NCI-H187 (cell line): ENCODE measurements at places on chromosomes 7 and 10.

DNA sequence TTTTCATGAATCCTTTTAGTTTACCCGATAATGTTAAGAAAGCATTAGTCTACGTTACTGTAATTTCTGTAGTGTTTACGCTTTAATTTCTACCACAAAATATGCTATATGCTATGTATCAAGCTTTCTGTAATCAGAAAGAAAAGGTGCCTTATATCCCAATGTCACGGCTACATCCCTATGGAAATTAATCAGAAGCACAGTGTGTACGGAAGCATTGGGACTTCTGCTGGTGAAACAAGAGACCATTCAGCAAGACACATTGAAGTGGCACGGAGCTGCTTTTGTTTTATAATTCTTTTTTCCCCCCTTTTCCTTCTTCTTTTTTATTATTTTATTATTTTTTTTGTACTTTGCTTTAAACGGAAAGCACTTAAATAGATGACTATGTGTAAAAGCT lies 31.2 kb upstream of the SH2B2 start:
- DNase-seq = no peak

GRCh38 chr7:41648501-41648900 lies 54.4 kb downstream of the INHBA start:
- no peak for DNase-seq

DNA sequence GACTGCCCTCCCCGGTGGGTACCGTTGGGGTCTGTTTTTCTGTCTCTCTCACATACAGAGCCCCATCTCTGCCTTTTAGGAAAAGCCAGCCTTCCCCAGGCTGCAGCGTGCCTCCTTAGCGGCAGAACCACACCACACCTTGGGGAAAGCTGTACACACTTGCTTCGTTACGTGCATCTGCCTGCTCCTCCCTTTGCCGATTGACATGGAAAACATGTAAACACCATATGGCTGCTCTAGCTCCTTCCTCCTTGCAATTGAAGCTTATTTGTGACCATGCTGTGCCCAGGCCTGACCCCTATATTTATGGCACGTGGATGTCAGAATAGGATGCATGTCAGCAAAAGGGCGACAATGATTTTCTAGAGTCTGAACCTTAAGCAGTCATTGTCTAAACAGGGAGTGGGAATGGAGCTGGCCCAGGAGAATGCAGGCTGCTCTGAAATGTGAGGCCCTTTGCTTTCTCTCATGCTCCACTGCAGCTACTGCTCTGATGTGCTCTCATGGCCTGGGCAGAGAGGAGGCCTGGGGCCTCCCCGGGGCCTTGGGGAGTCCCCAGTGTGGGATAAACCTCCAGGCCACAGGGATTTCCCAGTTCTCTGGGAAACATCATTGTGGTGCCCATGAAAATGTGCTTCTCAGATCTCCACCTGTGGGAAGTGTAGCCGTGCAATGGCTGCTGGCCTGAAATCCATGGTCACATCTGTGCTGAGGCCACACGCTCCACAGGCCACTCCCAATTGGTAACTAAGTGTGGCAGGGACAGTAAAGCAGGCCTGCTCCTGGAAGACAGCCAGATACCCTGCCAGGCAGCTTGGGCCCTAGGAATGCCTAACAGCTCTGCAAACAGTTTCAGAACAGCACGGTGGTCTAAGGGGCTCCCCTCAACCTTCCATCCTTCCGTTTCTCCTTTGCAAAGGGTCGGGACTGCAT lies 18.6 kb downstream of the PDE6C start:
- DNase-seq = no peak

DNA sequence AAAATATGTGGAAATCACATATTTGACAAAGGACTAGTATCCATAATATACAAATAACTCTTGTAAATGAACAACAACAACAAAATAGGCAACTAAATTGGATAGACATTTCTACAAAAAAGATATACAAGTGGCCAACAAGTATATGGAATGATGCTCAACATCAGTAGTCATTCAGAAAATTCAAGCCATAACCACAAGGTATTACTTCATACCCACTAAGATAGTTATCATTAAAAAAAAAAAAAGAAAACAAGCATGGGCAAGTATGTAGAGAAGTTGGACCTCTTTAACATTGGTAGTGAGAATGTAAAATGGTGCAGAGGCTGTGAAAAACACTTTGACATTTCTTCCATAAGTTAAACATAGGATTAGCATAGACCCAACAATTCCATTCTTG lies 80.8 kb downstream of the CYP26A1 start:
- no peak for DNase-seq

- DNase-seq = no peak
Observed at GRCh38 chr10:90741926-90742565, 115.8 kb downstream of the HTR7 start.

DNA sequence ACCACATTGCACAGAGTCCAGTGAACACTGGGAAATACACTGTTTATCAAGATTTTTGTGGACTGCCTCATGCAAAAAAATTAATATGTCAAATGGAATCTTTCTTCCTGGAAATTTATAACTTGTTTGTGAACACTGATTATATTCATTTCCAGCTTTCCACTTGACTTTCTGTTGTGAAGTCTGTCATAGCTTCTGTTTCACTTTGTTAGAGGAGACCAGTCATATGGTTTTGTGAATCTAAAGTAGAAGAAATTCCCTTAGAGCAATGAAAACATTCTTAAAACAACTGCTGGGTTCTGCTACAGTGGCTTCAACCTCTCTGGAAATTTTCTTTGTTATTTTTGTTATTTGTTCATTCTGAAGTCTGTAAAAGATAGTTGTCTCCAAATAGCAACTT lies 349.5 kb upstream of the NFE2L3 start:
- DNase-seq = no peak

- DNase-seq = no peak
Observed at GRCh38 chr10:5040781-5041470, 37.3 kb upstream of the AKR1C2 start.

DNA sequence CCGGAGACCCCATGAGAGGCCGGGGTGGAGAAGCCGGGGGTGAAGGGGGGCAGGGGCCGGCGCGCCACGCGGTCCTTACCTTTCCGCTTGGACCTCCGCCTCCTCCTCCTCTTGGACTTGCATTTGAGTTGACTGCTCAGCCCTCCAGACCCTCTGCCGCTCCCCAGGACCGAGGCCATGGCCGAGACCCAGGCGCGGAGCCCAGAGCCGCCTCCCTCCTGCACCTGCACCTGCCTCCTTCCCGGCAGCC lies 428 bp downstream of the ADARB2 start:
- no peak for DNase-seq

DNA sequence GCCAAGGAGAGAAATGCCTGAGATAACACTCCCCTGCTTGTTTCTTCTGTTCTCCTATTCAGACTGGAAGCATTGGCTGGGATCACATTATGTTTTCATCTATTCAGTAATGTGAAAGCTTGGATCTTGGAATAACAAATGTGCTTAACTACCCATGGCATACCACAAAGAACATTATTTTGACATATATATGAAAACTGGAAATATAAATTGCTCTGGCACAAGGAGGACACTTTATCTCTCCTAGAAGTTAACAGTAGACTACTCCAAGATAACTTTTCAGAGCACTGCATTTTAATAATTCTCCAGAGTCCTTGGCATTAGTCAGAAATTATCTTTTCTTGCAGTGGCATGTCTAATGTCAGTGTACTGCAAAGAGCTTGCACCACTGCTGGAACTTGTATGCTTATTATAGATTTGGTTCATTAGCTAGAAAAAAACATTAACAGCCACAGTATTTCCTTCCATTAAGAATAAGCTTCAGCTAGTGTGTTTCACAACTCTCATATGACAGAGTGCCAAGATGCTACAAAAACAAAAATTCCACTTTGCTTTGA lies 169.3 kb upstream of the LRRN3 start:
- DNase-seq = no peak

- DNase-seq = no peak
Observed at GRCh38 chr7:4951903-4952636, 6.9 kb downstream of the MMD2 start.

- no peak for DNase-seq
Observed at GRCh38 chr10:100750291-100751210, 5.2 kb downstream of the PAX2 start.

GRCh38 chr7:1192171-1192676 lies 32.2 kb upstream of the ZFAND2A start:
- no peak for DNase-seq

DNA sequence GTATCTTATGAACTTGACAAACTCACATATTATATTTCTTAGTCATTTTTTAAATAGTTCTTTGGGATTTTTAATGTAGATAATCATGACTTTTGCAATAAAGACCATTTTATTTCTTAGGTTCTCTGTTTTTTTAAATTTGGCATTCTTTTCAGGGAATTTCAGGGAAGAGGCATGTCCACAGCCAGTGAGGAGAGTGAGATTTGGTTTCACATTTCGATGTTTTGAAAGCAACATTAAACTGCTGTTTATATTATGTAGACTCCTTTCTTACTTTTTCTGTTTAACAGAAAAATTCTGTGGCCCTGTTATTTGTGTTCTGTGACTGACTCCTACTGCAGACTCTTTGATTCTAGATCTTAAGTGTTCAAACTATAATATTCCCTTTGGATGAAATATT lies 153.7 kb downstream of the FAM107B start:
- no peak for DNase-seq

- DNase-seq = no peak
Observed at GRCh38 chr7:80671744-80672143, 33.3 kb downstream of the CD36 start.

- DNase-seq = no peak
Observed at GRCh38 chr7:11430112-11430511, 401.9 kb downstream of the THSD7A start.

DNA sequence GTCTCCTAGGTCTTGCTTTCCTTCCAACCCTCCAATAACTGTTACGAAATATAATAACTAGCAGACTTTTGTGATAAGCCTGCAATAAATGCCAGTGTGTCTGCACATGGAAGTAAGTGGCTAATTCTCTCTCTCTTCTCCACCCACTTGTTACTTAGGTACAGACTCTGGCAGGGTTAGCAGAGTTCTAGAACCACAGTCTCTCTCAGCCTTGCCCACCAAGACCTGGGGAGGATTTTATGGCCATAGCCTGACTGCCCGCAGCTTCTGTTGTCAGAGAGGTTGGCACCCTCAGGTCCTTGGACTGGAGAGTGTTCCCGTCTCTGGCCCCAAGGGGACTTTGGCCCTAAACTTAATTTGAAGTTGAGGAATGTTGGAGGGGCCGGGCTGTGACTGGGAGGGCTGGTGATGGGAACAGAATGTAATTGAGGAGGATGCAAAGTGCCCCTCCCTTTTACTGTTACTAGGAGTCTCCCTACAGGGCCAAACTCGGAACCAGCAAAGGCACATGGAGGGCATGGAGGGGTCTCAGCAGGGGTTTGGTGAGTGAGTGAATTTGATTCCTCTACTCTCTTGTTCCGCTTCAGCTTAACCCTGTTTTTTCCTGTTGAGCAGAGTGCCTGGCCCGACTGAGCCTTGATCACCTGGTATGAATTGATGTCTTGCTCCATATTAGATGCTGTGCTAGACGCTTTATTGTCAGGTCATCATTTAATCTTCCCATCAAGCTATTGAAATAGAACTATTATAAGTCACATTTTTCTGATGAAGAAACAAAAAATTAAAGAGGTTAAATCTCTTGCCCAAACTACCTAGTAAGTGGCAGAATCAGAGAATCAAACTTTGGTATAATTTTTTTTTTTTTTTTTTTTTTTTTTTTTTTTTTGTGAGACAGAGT lies 37.0 kb upstream of the LCOR start:
- no peak for DNase-seq

- DNase-seq = no peak
Observed at GRCh38 chr7:149729586-149729982, 43.8 kb downstream of the ZNF467 start.

DNA sequence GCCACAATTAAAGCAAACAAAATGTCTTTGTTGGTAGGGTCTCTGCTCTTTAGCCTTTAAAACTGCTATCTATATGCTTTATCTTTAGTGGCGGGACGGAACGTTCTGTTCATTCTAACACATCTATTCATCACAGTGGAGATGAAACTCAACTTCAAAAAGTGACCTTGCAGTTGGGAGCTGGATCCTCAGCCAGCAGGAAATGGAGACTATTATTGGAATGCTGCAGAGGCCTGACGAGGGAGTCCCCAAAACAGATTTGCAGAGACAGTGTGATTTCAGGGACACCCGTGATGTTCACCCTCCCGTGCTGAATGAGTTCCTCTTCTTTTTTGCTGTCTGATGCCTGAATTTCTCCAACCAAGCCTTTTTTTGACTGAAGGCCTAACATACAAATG lies 306.0 kb upstream of the SHH start:
- DNase-seq = no peak

GRCh38 chr7:95213809-95214492 lies 110.4 kb downstream of the PON1 start:
- no peak for DNase-seq

DNA sequence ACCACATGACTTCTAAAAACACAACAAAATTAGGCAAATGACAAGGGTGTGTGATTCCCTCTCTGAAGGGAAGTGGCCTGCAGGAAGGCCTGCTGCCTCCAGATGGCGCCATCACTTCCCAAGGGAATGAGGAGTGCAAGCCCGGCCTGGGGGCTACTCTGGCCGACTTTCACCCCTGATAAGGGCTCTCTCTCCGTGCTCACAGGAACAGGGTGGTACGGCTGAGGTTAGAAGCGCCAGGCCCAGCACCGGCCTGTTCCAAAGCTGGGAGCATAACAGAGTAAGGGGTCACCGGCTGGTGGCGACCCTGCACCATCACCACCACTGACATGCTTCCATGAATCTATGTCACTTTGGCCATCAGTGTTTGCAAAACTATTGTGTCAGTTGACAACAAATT lies 13.1 kb downstream of the RBP3 start:
- no peak for DNase-seq

DNA sequence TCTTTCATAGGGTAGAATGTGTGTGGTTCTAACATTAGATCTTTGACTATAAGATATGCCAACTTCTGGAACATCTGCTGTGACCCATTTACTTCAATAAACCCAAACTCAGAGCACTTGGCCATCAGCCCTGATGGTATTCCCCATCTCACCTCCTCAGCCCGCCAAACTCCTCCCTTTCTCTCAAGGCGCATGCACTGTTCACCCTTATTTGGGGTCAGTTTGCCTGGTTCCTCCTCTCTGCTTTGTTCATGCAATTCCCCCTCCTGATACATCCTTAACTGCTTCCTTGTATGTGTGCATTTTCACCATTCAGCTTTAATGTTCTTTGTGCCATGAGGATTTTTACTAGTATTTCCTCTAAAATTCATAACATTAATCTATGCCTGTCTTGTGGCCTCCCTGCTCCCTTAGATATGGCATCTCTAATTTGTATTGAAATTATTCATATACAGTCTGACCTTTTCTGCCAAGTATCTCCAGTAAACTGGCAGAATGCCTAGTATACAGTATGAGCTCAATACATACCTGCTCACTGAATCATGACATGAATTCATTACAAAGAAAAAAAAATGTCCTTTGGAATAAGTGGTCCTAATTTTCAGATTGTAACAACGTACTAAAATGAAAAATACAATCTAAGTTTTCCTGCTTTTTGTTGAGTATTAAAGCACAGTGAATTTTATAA lies 336.8 kb upstream of the IGFBP3 start:
- DNase-seq = no peak

DNA sequence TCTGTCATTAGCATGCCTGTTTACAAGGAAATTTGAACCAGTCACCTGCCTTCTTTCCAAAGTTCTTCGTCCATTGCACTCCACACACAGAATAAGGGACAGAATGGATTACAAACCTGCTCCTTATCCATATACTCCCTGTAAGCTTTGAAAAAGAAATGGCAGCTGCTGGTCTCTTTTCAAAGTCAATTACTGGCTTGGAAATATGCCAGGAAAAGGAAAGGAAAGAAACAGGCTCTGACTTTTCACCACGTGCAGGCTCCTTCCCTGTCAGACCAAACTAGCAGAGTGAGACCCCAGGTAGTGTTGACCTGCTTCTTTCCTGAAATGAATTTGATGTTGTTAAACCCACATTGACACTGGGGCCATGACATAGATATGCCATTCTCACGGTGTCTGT lies 84.5 kb downstream of the LHFPL3 start:
- peak; percentile 37 for DNase-seq
